Left ventricle myocardium inferior (tissue), 1 donor: ENCODE measurements at places on chromosomes 2 and 18.

DNA sequence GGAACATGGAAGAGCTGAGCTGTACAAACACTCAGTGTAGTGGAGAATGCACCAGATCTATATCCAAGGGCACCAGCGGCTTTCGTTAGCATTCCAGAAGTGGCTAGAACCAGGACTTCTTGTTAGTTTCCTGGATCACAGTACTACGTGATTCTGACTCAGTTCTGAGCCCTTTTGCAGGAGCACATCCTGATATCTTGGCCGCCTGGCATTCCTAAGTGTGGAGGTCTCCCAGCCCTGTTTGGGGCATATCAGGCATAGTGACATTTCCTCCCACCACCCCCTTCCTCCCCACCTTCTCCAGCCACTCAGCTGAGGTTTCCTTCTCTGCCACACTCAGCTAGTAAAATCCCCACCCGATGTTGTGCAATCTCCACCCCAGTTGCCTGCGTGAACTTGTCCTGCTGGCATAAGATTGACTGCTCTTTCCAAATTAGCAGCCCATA lies 63.4 kb downstream of the BMP10 start:
- no peaks in the 10 kb centered on the region for H3K27me3 ChIP-seq
- no peak for DNase-seq
- H3K36me3 ChIP-seq: peaks cover 8% of the 10 kb centered on the region
- H3K4me1 ChIP-seq: peaks cover 20% of the 10 kb centered on the region
- H3K4me3 ChIP-seq: no peak overlapping the region

GRCh38 chr18:58541146-58541788 lies 87.6 kb downstream of the ALPK2 start:
- no peak overlapping the region for H3K4me3 ChIP-seq
- peak overlapping the region; percentile 76 for H3K27ac ChIP-seq
- H3K36me3 ChIP-seq: peaks cover 7% of the 10 kb centered on the region
- H3K4me1 ChIP-seq: peaks cover 64% of the 10 kb centered on the region
- no peaks in the 10 kb centered on the region for H3K27me3 ChIP-seq
- no peak for DNase-seq

DNA sequence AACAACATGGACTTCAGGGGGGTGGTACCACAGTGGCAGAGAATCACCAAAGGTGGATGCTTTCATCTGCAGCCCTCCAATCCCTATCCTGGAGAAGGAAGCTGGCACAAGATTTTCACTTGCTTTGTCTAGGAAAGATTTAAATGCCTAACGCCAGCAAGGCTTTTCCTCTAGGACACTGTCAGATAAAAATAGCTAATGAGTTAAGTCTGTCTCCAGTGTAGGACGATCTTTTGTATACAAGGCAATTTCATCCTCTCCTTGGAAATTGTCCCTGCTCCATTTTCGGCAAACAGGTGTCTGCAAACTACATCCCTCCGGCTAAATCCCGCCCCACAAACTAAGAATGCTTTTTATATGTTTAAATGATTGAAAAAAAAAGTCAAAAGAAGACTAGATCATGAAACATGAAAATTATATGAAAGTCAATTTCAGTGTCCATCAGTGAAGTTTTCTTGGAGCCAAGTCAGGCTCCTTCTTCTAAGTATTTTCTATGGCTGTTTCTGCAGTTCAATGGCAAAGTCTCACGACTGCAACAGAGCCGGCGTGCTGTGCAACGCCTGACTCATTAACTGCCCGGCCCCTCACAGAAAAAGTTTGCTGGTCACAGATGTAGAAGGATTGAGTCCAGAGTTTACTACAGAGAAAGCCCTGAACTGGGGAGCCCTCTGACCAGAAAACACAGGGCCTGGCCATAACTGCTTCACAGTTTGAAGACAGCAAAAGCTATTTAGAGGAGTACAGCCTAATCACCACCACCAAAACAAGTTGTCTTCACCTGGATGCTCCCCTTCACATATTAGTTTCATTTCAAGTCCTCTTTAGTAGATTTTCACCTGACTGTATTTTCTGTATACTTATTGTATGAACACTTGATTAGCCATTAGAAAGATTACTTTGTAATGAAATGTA lies 52.3 kb downstream of the PIEZO2 start:
- H3K4me3 ChIP-seq: no peak overlapping the region
- no peaks in the 10 kb centered on the region for H3K4me1 ChIP-seq
- H3K27ac ChIP-seq: no peak overlapping the region
- H3K36me3 ChIP-seq: no peaks in the 10 kb centered on the region
- peaks cover 15% of the 10 kb centered on the region for H3K27me3 ChIP-seq

GRCh38 chr2:8475349-8476031 lies 206.4 kb upstream of the ID2 start:
- H3K27ac ChIP-seq: no peak overlapping the region
- DNase-seq: no peak
- H3K4me1 ChIP-seq: peaks cover 51% of the 10 kb centered on the region
- no peaks in the 10 kb centered on the region for H3K36me3 ChIP-seq
- H3K27me3 ChIP-seq: no peaks in the 10 kb centered on the region

DNA sequence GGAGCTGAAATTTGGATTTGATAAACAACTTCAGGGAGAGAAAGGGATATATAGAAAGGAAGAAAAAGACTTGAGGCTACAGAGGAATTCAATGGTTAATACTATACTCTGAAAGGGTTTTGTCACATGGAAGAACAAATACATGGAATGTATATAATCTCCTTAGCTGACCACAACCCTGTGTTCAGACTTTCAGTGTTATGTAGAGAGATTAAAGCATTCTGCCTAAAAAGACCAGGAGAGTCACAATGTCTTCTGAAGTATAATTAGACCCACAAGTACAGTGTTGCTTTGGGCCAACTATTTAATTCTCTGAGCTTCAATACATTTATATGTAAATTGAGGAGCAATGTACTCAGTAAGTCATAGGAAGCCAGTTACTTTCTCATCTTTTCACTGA lies 123.8 kb upstream of the FSHR start:
- H3K4me1 ChIP-seq: no peaks in the 10 kb centered on the region
- H3K4me3 ChIP-seq: no peak overlapping the region
- H3K36me3 ChIP-seq: no peaks in the 10 kb centered on the region
- no peak for DNase-seq
- H3K27me3 ChIP-seq: no peaks in the 10 kb centered on the region
- no peak overlapping the region for H3K27ac ChIP-seq

DNA sequence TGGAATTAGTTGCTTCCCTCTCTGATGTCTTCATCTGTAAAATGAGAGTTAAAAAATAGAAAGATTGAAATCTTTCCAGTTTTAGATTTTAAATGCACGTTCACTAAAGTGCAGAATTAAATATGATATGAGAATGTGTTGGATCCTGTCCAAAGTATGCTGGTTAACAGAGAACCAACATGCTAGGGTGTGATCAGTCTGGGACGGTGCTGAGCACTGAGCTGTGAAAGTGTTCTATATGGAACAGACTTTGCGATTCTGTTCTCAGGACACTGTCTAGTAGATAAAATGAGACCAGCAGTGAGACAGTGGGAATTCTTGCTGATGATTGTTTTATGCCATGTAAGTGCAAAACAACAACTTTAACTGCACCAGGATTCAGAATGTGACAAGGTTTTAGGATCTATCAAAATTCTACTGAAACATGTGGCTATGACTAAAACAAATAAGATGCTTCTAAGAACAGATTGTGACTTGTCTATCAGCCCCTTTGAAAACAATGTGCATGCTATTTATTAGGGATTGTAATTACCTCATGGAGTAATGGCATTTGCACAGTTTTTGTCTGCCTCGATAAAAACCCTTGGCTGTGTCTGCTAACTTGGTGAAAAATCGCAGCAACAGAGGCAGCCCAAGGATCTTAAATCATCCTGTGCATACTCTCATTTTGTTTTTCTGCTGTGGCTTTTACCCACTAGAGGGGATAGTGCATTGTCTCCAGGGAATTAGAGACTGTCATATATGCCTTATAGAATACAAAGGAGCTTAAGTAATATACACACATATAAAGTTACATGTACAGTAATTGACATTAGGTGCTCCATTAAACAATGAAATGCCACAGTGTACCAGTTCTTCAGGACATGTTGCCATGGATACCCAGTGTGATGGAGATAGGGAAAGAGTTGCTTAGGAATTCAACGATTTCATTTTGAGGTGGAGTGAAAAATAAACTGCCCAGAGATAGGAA lies 55.1 kb downstream of the MAP3K20 start:
- peaks cover 61% of the 10 kb centered on the region for H3K4me1 ChIP-seq
- H3K27me3 ChIP-seq: no peaks in the 10 kb centered on the region
- no peak overlapping the region for H3K4me3 ChIP-seq
- no peaks in the 10 kb centered on the region for H3K36me3 ChIP-seq
- H3K27ac ChIP-seq: no peak overlapping the region
- no peak for DNase-seq

GRCh38 chr2:160581448-160581847 lies 87.8 kb upstream of the RBMS1 start:
- no peak overlapping the region for H3K4me3 ChIP-seq
- H3K27ac ChIP-seq: no peak overlapping the region
- H3K27me3 ChIP-seq: no peaks in the 10 kb centered on the region
